ENCODE measurements at places on chromosomes 4 and X.

DNA sequence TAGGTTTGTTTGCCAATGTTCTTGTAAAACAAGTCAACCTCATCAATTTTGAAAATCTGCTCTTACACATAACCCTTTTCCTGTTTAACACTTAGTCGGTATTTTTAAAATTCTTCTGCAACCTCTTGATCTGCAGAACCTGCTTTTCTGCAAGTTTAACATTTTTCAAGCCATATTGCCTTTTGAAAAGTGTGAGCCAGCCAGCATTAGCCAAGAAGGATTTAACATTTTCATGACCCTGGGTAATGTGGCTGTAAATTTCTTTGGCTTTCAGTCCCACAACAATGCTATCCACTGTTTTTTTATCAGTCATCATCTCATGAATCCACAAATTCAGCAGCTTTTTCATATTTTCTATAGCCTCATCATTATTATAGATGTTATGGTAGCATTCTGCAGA lies 956.5 kb downstream of the FAT4 start:
- no peak for DNase-seq

- no peak for DNase-seq
These were observed 1.1 kb downstream of the OGT start for GRCh38 chrX:71533851-71534561.

DNA sequence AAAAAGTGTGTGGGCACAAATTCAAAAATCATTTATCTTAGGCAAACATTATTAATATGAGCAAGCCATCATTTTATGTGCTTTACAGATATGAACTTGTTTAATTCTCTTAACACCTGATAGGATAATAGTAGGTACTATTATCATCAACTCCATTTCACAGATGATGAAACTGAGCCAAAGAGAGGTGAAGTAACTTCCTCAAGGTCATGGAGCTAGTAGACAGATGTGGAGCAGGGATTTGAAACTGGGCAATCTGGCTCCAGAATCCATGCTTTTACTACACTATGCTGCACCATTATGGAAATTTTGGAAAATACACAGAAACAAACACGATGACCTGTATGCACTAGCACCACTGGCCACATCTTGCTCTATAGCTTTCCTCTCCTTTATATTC lies 1.0 kb upstream of the PIN4 start:
- no peak for DNase-seq

DNA sequence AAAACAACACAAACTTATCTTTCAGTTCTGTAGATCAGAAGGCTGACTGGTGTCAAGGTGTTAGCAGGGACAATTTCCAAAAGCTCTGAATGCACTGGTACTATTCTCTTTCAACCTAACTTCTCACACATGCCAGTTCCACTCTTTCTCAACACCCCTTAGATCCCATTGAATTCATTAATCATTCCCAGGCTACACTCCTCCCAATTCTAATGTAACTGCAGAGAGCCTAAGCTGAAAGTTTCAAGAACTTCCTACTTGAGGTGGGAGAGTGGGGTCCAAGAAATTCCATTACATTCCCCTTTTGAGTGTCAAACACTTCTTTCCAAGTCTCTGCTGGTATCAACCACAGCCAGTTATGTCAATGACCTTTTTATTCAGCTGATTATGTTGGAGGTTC lies 142.0 kb downstream of the ADAMTS3 start:
- DNase-seq: no peak

- DNase-seq: no peak
These were observed 130.0 kb downstream of the SOWAHB start for GRCh38 chr4:76767983-76768382.

- no peak for DNase-seq
These were observed 62.2 kb downstream of the FMR1NB start for GRCh38 chrX:148043271-148043855.

GRCh38 chr4:74483226-74483911 lies 38.4 kb downstream of the AREG start:
- no peak for DNase-seq

Data from stimulated activated CD8-positive, alpha-beta memory T cell treated with anti-CD3 and anti-CD28 coated beads, Interleukin-2, amount 100 ng/mL, for 48 hours (primary cell).